ENCODE measurements at places on chromosomes 2 and 18. TPM values are rescaled to one million over a fixed set of nuclear protein-coding genes. Genes with fewer than 3 reads are reported as not detected.
A peak's percentile ranks its signal among the peaks of the same experiment; 100 is the strongest.

The ACADL gene
- total RNA-seq, result not detected

The SGPP2 gene
- total RNA-seq, result not detected

The HAAO gene
- not detected for total RNA-seq

The IKZF2 gene
- 1.8 TPM for total RNA-seq

The ASXL3 gene
- not detected for total RNA-seq

The ERMN gene
- not detected for total RNA-seq

The UNC80 gene
- not detected for total RNA-seq

DNA sequence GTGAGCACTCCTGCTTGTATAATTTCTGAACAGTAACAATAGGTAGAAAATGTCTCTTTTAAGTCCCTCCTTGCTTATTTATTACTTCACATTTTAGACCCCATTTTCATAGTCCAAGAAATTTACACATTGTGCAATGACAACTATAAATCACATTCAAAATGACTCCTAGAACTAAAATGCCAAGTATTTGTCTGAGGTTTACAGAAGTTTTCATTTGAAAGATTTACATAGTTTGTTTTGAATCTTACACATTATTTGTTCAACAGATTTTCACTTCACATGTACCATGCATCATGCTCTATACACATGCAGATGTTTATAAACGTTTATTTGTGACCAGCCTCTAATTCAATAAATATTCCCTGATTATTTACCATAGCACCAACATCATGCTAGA, 15.7 kb upstream of the TRIB2 start:
- peak; percentile 32 for DNase-seq

- peak; percentile 63 for DNase-seq
Measured at GRCh38 chr2:145760781-145761649, 1241.1 kb upstream of the ZEB2 start.

DNA sequence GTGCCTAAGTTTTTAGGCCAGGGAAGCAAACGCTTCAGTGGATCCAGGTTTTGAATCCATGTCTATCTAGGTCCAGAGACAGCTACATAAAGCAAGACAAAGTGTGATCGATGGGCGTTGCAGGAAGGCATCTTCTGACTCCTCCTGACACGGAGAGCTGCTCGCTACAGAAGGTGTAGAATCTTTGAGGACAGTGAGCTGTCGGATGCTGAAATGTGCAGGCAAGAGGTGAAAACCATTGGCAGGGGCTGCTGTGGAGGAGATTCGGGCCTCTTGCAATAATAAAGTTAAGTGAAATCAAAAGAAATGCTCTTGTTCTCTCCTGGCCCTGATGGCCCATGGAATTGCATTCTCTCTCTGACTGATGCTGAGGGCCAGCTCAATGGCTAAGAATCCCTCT, 336.2 kb downstream of the CYRIA start:
- DNase-seq, result no peak

- DNase-seq, result peak; percentile 43
Measured at GRCh38 chr18:63963615-63964256, 6.1 kb upstream of the SERPINB8 start.

DNA sequence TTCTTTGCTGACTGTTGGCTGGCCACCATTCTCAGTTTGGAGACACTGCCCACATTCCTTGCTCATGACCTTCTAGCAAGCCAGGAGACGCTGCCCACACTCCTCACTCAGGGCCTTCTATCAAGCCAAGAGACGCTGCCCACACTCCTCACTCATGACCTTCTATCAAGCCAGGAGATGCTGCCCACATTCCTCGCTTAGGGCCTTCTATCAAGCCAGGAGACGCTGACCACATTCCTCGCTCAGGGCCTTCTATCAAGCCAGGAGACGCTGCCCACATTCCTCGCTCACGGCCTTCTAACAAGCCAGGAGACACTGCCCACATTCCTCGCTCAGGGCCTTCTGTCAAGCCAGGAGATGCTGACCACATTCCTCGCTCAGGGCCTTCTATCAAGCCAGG, 131.3 kb upstream of the CBLN2 start:
- peak; percentile 81 for DNase-seq

DNA sequence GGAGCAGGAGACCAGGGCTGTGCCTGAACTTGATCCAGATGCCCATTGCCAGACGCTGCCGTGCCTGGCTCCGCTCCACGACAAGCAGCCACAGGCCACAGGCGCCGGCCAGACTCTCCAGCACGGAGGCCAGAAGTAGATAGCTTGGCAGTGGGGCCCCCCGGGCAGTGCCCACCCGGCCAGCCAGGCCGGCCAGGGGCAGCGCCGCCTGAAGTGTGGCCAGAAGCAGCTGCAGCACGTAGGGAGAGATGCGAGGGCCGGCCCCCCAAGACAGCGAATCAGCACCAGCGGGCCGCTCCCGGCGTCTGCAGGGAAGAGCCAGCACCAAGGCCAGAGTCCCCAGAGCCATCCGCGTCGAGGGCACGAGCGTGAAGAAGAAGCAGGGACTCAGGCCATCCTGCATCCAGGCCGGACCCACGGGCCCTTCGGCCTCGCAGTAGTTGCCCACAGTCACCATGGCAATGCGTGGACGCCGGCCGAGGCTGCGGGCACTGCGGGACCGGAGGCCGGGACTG, 484 bp downstream of the ABCB6 start:
- DNase-seq, result peak; percentile 64

GRCh38 chr2:24123922-24124580, 782 bp downstream of the FAM228B start:
- DNase-seq, result peak; percentile 44

DNA sequence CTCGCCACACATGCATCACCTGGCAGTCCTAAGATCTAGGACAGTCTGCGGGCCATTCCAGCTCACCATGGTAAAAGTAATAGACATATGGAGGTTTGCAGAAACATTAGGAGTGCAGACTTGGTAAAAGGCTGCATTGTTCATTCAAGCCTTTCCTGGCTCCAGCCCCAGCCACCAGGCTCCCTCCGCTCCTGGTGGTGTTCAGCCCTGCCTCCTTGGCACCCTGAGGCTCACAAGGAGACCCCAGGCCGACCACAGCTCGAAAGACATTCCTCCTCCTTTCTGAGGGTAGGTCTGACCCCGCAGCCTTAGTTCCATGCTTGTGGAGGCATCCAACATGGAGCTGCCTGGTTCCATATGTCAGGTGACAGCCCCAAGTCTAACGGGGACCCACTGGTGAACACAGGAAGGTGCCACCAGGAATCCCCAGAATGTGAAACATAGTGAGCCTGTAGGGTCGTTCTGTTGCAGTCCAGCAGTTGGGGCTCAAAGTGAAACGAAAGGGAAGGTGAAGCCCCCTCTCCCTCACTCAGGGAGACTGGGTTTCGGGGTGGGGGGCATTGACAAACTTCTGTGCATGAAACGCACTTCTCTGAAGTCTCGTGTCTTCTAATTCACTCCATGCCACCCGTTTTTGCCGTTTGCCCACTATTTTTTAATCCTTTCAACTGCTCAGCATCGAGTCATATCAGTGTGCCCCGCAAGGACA, 5.0 kb upstream of the SP100 start:
- DNase-seq, result no peak

DNA sequence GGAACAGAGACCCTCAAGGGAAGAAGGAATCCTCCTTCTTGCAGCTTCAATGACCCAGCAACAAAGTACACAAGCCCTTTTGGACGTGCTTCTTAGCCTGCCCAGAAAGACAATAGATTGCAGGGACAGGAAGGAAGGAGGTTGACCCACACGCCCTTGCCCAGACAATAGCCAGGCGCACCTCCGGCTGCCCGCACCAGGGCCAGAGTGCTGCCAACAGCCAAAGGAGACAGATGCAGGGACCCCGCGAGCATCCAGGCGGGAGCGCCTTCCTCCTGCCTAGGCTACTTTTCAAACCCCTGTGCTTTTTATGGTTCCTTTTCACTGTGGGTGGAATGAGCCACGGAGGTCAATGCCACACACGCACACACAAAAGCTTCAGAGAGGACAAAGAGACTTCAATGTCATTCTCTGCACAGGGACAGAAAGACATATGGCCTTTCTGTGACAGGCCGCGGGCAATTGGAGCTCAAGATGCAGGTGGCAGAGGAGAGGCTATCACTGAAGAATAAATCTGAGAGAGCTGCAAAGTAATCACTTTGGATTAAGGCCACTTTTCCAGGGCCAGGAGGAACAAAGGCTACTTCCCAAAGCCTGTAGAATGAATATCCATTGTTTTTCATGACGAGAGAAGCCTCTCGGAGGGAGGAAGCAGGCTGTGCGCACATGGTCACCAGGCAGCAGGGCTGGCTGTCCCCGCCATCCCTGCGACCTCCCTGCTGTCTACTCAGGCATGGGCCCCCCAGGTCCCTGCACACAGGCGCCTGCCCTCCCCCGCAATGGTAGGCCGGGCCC, 300.6 kb downstream of the EIPR1 start:
- no peak for DNase-seq

DNA sequence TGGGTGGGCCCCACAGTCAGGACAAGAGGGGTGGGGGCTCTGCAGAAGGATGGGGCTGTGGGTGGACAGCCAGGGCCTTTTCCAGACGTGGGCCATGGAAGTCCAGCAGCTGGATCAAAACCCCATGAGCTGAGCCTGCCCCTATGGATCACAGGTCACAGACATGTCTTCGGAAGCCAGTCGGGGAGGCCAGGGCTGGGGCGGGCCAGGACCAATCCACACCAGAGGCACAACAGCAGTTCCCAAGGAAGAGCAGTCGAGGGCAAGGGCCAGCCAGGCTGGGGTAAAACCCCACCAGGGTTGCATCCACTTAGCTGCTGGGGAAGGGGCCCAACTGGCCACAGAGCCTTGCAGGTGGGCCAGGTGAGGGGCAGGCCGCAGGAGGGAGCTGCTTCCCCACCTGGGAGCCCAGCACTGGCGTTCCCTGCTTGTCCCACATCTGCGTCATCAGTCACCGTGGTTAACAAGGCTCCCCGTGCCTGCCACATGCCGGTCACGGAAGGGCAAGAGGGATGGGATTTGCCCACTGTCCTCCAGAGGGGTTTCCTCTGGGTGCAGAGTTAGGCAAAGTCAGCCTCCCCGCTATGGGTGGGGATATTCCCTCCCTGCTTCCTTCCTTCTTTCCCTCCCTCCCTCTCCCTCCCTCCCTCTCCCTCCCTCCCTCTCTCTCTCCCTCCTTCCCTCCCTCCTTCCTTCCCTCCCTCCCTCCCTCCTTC, 46.4 kb upstream of the ODC1 start:
- no peak for DNase-seq

DNA sequence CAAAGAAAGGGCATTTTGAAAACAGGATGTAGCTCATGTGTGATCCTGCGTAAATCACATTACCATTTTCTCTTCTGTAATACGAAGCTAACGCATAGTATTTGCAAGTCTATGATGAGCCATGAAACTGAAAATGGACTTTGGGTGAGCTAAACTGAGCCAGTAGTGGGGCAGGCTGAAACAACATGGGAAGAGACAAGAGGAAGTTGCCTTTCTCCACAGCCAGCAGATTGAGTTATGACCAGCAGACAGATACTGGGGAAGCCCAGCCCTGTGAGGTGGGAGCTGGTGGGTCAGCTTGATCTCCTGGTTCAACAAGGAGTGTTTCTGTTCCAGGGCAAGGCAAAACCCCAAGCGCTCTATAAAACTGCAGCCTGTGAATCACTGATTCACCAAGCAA, 11.8 kb downstream of the CYRIA start:
- DNase-seq, result no peak

DNA sequence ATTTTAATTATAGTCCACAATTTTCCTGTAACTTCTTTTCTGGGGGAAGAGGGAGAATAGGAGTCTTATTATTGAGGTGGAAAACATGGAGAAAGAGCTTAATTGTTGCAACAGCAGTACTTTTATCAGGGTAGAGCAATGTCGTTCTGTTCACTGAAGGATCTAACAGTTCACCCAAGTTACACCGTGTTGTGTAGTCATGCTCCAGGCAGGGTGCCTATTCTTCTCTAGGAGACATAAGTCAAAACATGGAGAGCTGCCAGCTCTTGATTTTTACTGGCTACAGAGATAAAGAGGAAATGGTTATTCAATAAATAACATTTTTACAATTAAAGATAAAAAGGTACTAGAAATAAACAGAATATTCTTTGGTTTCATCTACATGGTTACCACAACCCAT, 594.3 kb upstream of the NETO1 start:
- peak; percentile 9 for DNase-seq

DNA sequence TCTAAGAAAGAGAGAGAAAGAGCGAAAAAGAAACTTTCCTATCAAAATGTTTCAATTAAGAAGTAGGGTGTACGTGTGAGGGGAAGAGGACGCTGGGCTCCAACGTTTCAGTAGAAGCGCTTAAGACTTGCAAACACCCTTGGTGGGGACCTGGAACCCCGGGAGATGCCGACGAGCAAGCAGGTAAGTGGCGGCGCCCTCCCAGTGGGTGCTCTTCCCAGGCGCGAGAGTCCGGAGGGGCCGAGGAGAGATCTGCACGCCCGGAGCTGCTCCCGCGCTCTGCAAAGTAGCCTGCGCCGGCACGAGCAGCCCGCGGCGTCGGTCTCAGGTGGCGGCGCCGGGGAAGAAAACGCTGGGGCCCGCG, 678 bp upstream of the OTX1 start:
- DNase-seq, result peak; percentile 32

DNA sequence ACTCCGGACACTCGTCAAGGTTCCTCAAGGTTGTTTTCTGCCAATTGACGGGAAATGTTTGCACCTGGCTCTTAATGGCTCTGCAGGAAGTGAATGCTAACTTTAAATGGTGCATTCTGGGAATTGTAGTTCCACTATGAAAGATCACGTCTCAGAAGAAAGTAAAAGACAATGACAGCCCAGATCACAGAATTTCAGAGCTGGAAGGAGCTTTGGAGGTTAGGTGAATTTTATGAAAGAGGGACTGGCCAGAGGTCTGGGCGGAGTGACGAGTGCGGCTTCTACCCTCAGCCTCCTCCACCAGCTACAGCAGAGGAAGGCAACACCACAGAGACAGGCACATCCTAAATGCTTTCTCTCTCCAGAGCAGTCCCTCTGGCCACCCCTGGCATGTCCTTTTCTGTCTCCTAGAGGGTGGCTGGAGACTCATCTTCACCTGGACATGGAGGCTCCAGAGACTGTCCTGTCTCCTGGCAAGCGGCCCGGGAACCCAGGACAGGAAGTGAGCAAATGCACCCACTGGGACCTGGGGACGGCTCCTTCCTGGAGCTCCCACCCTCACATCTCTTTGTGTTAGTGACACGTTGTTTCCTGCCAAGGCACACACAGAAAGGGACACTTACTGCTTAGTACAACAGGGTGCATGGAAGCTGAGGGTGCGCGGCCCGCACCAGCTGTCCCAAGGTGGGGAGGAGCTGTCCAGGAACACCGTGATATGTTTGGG, 19.4 kb downstream of the THAP4 start:
- peak; percentile 32 for DNase-seq

- no peak for DNase-seq
Measured at GRCh38 chr2:109105113-109105512, 23.9 kb upstream of the SH3RF3 start.
